IMR-90 (cell line): ENCODE measurements at places on chromosomes 5 and 9. TPM values are rescaled to one million over a fixed set of nuclear protein-coding genes. Genes with fewer than 3 reads are reported as not detected.

DNA sequence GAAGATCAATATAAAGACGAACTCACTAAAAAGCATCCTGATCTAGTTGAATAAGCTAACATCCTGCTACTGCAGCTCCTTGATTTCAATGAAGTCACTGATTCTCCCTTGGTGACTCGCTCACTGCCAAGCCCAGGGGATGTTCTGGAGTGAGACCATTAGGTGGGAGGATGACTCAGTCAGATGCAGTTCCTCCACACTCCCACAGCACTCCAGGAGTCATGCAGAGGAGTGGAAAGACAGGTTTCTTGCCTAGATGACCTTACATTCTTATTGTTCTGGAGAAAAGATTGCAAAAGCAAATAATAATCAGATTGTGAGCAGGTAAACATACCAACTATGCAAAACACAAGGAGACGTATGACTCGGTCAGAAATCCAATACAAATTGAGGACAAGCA is 15.3 kb downstream of the GCNT4 start:
- peak; percentile 93 for DNase-seq
- no peaks in the 10 kb centered on the region for H3K36me3 ChIP-seq
- no peak overlapping the region for H3K27ac ChIP-seq
- no peak overlapping the region for H3K4me3 ChIP-seq
- no peaks in the 10 kb centered on the region for H3K27me3 ChIP-seq
- 0 out of 2 replicates have a peak, but pooled peaks cover 2% of the 10 kb centered on the region for H3K4me1 ChIP-seq

Gene TCF7
- total RNA-seq: 0.83 and 1.3 TPM in 2 replicates

DNA sequence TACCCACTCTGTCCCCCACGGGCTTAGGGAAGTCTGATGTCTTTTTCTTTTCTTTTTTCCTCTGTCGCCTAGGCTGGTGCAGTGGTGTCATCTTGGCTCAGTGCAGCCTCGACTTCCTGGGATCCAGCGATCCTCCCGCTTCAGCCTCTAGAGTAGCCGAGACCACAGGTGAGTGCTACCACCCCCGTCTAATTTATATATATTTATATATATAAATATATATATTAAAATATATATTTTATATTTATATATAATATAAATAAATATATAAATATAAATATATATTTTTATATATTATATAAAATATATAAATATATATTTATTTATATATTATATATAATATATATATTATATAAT is 3.3 kb upstream of the ANXA2R start:
- H3K4me3 ChIP-seq: peak overlapping the region; percentile 95
- DNase-seq: no peak
- no peaks in the 10 kb centered on the region for H3K27me3 ChIP-seq
- peak overlapping the region; percentile 88 for H3K27ac ChIP-seq
- no peaks in the 10 kb centered on the region for H3K36me3 ChIP-seq
- peaks cover 5% of the 10 kb centered on the region; the same call in 1 of the 2 replicates for H3K4me1 ChIP-seq

DNA sequence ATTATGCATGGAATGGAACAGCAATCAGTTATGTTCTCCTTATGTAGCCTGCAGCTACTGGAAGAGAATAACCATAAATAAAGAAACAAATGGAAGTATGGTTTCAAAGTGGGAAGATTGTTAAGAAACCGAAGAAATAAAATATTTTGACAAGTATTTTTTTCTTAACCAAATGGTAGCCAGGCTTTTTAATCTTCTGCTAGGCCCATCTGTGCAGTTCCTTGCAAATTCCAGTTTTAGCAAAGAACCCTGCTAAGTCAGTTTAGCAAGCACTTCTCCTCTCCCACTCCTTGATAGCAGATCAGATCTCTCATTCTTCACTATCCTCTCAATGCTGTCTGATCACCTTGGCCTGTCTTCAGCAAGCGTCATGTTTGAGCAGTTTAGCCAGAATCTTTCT is 111.1 kb upstream of the PRDM9 start:
- H3K4me3 ChIP-seq: no peak overlapping the region
- DNase-seq: no peak
- no peaks in the 10 kb centered on the region for H3K4me1 ChIP-seq
- H3K27me3 ChIP-seq: no peaks in the 10 kb centered on the region
- no peaks in the 10 kb centered on the region for H3K36me3 ChIP-seq

Gene FAM240B
- total RNA-seq: not detected in 2 replicates

DNA sequence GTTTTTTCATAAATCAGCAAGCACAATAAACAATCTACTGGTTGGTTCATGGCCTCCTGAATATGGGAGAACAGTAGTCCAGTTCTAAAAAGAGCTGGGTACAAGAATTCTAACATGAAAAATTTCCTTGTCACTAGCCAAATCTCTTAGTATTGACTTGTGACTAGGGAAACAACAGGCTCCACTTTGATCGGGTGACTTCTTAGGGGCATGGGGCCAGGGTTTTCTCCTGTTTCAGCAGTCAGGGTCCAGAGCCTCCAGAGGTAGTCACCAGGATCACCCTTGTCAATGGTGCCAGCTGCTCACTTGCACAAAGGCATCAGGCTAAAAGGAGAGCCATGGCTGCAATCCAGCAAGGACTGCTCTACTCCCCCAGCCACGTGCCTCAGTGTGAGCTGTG is 38.1 kb downstream of the LPAR1 start:
- no peak overlapping the region for H3K27ac ChIP-seq
- no peak for DNase-seq
- peaks cover 25% of the 10 kb centered on the region for H3K4me1 ChIP-seq
- H3K27me3 ChIP-seq: no peaks in the 10 kb centered on the region
- H3K36me3 ChIP-seq: peaks cover 16% of the 10 kb centered on the region
- no peak overlapping the region for H3K4me3 ChIP-seq

DNA sequence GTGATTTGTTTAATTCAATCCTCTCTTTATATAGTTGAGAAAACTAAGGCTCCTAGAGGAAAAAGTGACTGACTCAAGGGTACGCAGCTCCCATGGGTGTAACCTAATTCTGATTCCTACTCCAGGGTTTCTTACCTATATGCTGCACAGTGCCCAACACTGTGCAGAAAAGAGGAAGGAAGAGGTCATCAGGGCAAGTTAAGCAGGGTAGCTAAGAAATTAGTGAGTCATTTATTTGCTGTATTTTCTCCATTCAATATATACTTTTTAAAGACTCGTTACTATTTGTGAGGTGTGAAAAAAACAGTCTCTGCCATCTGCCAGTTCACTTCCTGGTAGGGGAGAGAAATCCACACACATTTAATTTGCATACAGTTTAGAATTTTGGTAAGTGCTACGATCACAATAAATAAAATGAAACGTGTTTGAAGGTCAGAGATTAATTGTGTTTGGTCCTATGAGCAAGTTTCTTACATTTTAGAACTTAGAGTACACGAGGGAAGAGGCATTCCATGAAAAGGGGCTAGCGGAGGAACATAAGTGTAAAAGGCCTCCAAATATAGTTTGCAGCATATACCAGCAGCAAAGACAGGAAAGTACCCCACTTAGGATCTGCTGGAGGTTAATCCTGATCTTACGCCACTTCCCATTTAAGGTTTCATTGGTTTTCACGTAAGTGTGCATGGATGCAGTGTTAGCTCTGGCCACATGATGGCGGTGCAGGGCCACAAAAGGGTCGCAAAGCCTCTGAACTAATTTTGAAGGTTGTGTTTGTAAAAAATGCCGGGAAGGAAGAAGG is 59.9 kb upstream of the TLR4 start:
- no peaks in the 10 kb centered on the region for H3K27me3 ChIP-seq
- no peaks in the 10 kb centered on the region for H3K36me3 ChIP-seq
- peak; percentile 49 for DNase-seq
- H3K4me3 ChIP-seq: no peak overlapping the region
- H3K4me1 ChIP-seq: no peaks in the 10 kb centered on the region

GRCh38 chr5:173742432-173742816 is 126.0 kb upstream of the BOD1 start:
- H3K27ac ChIP-seq: no peak overlapping the region
- no peaks in the 10 kb centered on the region; the same call in 1 of the 2 replicates for H3K27me3 ChIP-seq
- DNase-seq: no peak
- no peaks in the 10 kb centered on the region for H3K36me3 ChIP-seq
- H3K4me1 ChIP-seq: peaks cover 3% of the 10 kb centered on the region; the same call in 1 of the 2 replicates

DNA sequence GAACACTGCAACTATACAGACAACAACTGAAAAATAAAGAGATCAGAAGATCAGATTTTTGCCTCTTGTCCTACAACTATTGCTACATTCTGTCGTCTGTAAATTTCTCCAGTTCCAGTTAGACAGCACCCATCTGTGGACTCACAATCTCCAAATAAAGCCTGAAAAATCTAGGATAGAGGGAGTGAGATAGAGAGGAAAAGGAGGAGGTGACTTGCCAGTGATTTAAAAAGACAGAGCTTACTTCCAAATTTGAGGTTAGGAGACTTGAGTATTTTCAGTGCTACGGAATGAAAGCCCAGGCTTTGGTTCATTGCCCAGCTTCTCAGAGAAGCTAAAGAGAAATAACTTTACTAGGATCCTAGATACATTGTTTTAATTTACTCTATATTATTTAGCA is 63.6 kb downstream of the PTCD2 start:
- peaks cover 19% of the 10 kb centered on the region for H3K4me1 ChIP-seq
- no peaks in the 10 kb centered on the region for H3K27me3 ChIP-seq
- no peak overlapping the region for H3K4me3 ChIP-seq
- no peak overlapping the region for H3K27ac ChIP-seq
- no peaks in the 10 kb centered on the region for H3K36me3 ChIP-seq

Gene PHF19
- 36.1 and 37.6 TPM in 2 replicates for total RNA-seq

- no peaks in the 10 kb centered on the region for H3K4me1 ChIP-seq
- peak; percentile 55 for DNase-seq
- H3K27me3 ChIP-seq: no peaks in the 10 kb centered on the region
- no peak overlapping the region for H3K4me3 ChIP-seq
- H3K36me3 ChIP-seq: no peaks in the 10 kb centered on the region
Measured at GRCh38 chr5:84642795-84643194, 258.1 kb upstream of the EDIL3 start.

DNA sequence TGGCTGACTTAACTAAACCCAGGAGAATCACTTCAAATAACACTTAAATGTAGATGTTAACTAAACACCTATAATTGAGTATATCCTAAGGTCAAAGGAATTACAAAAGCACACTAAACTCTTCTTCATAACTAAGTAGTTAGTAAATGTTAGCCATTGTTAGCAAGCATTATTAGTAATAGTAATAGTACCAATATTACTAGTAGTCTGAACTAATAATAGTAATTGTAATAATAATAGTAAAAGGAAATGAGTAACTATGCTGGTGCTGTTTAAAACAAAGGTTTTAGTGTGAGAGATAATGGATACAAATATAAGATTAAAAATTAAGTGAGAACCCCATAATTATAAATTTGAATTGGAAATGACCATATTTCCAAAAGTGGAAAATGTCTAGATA is 641.9 kb upstream of the RORB start:
- H3K4me1 ChIP-seq: no peaks in the 10 kb centered on the region
- no peaks in the 10 kb centered on the region for H3K27me3 ChIP-seq
- no peak overlapping the region for H3K4me3 ChIP-seq
- H3K27ac ChIP-seq: no peak overlapping the region
- H3K36me3 ChIP-seq: no peaks in the 10 kb centered on the region
- no peak for DNase-seq

DNA sequence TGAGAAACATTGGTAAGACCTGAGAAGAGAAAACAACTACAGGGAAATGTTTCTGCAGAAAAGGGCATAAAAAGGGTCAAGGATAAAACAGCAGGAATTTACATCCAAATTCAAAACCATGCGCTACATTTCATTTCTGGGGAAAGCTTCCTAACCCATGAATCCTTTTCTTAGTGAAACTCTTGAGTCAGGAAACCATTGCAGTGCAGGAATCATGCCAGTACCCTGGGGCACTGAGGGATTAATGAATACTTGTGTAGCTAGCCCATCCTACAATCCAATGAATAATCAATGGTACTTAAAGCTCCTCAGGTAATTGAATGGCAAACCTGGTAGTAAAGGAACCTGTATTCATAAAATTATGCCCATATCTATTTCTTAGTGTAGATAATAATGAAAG is 580.5 kb downstream of the TLE1 start:
- H3K4me1 ChIP-seq: no peaks in the 10 kb centered on the region
- H3K27me3 ChIP-seq: no peaks in the 10 kb centered on the region; the same call in 1 of the 2 replicates
- DNase-seq: no peak
- no peaks in the 10 kb centered on the region for H3K36me3 ChIP-seq
- H3K27ac ChIP-seq: no peak overlapping the region

DNA sequence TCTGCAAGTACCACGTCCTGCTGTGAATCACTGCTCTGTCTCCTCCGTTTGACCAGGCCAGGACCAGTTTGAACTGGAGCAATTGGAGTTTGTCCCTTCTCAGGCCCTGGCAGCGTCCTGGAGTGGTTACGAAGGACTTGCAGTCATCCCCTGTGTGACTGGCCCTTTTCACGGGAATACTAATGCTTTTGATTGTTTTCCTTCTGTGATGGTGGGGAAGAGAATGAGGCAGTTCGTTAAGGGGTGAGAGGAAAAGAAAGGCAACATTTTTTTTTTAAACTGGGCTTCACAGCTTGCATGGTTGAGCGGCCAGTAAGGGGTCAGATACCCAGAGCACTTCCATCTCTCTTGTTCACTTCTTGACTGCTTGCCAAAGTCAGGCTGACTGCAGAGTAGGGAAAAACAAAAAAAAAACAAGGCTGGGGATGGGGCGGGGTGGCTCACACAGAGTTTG is 153.5 kb upstream of the STK32A start:
- H3K36me3 ChIP-seq: no peaks in the 10 kb centered on the region
- no peak overlapping the region for H3K27ac ChIP-seq
- no peaks in the 10 kb centered on the region for H3K27me3 ChIP-seq
- no peaks in the 10 kb centered on the region for H3K4me1 ChIP-seq
- no peak for DNase-seq

GRCh38 chr5:167822241-167822640 is 469.2 kb upstream of the WWC1 start:
- H3K4me1 ChIP-seq: no peaks in the 10 kb centered on the region
- peaks cover 37% of the 10 kb centered on the region for H3K27me3 ChIP-seq
- H3K36me3 ChIP-seq: no peaks in the 10 kb centered on the region
- no peak overlapping the region for H3K4me3 ChIP-seq

DNA sequence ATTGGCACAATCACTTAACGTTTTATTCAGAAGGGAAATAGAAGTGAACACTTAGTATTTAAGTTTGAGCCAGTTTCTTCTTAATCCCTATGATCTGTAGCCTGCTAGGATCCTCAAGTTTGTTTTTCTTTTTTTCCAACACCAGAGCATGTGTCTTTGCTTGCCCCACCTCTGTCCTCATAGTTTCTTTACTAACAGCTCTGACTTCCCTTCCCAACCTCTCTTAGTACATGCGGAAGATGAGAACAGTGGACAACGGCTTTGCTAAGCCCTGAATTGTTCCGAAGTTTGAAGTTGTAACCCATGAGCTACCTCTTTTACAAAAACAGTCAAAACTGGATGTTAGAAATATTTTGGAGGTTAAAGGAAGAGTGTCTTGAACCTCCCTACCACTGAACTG is 61.7 kb upstream of the TAF11L2 start:
- H3K4me3 ChIP-seq: peak overlapping the region; percentile 36; the same call in 1 of the 2 replicates
- no peak for DNase-seq
- H3K4me1 ChIP-seq: peaks cover 2% of the 10 kb centered on the region; the same call in 1 of the 2 replicates
- no peaks in the 10 kb centered on the region for H3K36me3 ChIP-seq
- no peaks in the 10 kb centered on the region for H3K27me3 ChIP-seq
- H3K27ac ChIP-seq: no peak overlapping the region

- no peak overlapping the region for H3K4me3 ChIP-seq
- H3K4me1 ChIP-seq: no peaks in the 10 kb centered on the region
- no peak for DNase-seq
- no peak overlapping the region for H3K27ac ChIP-seq
Measured at GRCh38 chr9:37602817-37603216, 10.4 kb upstream of the TOMM5 start.
